ENCODE measurements at places on chromosomes 6 and 20.

- DNase-seq: no peak
Observed at GRCh38 chr6:108549741-108550140, 11.0 kb upstream of the FOXO3 start.

- no peak for DNase-seq
Observed at GRCh38 chr20:664151-664550, 11.2 kb upstream of the SRXN1 start.

DNA sequence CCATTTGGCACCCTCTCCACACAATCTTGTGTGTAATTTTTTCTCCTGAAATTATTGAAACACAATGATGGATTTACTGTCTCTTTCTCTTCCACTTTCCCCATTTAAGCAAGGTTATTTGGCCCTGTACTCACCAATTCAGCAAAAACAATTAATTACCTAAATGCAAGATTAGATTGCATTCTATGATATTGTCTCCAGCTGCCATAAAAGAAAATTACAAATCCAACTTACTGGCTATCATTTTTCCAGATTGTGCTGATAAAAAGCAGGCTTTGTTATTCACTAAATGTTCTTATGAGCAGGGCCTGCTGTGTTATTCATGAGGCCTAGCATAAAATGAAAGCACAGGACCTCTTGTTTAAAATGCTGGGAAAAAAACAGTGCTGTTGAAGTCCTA lies 95.8 kb upstream of the IRAK1BP1 start:
- DNase-seq: no peak

GRCh38 chr20:32485770-32486478 lies 99.2 kb downstream of the NOL4L start:
- no peak for DNase-seq

DNA sequence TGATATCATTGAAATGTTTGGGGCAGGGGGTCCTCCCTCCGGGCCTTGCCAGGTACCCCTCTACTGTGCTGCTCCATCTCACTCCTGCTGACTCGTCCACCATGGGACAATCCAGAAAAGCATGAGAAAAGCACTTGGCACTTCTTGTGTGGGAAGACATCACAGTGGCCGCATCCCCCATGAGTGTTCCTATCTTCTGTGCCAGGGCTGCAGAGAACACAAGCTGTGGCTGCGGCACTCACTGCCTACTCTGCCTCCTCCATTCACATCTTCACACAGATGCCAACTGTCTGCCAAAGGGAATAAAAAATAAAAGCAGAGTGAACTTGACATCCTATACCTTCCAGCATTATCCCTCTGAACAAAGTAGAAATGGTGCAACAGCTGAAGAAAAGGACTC lies 117.4 kb upstream of the PROKR2 start:
- no peak for DNase-seq

DNA sequence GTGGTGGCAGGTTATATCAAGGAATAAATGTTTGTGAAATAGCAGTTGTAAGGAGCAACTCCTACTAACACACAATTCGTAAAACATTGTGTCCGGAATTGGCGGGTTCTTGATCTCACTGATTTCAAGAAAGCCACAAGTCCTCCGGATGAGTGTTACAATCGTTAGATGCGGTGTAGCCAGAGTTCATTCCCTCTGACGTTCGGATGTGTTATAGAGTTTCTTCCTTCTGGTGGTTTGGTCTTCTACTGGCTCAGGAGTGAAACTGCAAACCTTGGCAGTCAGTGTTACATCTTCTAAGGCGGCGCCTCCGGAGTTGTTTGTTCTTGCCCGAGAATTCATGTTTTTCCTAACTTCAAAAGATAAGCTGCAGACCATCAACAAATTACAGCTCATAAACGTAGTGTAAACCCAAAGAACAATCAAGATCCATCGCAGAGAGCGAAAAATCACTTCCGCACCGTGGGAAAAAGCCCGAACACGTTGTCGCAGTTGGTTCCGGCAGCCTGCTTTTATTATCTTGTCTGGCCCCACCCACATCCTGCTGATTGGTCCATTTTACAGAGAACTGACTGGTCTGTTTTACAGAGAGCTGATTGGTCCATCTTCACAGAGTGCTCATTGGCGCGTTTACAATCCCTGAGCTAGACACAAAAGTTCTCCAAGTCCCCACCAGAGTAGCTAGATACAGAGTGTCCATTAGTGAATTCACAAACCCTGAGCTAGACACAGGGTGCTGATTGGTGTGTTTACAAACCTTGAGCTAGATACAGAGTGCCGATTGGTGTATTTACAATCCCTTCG lies 58.2 kb downstream of the TRIM27 start:
- DNase-seq: peak; percentile 55

DNA sequence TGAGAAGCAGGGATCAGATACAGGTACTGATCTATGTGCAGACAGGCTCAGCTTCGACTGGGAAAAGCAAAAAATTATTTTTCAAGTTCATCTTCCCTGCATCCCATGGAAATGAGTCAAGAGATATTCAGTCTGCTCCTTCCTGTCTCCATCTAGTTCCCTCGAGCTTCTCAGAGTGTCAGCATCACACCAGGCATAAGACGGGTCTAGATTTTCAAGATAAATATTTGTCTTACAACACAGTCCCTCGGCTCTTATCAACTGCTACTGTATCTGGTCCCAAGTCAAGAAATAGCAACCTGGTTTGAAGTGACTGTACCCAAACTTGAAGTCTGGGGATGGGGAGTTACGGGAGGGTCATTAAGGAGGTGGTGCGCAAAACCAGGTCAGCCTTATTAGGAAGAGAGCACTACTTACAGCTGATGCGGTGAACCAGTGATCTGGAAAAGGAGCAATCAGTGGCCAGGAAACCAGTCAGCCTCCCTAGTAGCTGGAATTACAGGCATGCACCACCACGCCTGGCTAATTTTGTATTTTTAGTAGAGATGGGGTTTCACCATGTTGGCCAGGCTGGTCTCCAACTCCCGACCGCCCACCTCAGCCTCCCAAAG lies 29.7 kb downstream of the ZMYND8 start:
- DNase-seq: peak; percentile 52

- no peak for DNase-seq
Observed at GRCh38 chr20:2136275-2136674, 34.6 kb downstream of the STK35 start.

DNA sequence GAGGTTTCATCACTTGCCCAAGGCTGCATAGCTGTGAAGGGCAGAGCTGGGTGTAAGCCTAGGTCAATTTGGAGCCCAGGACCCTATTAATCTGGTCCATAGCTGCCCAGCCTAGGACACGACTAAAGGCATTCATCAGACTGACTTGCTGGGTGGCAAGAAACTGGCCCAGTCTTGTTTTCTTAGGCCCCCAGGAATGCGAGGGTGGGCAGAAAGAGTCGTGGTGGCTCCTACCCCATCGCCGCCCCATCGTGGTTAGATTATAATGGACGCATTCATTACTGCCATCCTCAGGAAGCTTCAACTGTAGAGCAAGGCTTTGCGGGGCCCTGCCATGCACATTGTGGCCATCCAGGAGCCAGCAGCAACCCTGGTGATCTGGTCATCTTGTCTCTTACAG lies 16.1 kb downstream of the DYNLRB1 start:
- DNase-seq: no peak

GRCh38 chr20:35134880-35135279 lies 12.3 kb downstream of the EDEM2 start:
- DNase-seq: no peak

- no peak for DNase-seq
Observed at GRCh38 chr6:80003826-80004172, 650 bp upstream of the TTK start.

- no peak for DNase-seq
Observed at GRCh38 chr20:48631114-48632016, 196.4 kb downstream of the PREX1 start.

DNA sequence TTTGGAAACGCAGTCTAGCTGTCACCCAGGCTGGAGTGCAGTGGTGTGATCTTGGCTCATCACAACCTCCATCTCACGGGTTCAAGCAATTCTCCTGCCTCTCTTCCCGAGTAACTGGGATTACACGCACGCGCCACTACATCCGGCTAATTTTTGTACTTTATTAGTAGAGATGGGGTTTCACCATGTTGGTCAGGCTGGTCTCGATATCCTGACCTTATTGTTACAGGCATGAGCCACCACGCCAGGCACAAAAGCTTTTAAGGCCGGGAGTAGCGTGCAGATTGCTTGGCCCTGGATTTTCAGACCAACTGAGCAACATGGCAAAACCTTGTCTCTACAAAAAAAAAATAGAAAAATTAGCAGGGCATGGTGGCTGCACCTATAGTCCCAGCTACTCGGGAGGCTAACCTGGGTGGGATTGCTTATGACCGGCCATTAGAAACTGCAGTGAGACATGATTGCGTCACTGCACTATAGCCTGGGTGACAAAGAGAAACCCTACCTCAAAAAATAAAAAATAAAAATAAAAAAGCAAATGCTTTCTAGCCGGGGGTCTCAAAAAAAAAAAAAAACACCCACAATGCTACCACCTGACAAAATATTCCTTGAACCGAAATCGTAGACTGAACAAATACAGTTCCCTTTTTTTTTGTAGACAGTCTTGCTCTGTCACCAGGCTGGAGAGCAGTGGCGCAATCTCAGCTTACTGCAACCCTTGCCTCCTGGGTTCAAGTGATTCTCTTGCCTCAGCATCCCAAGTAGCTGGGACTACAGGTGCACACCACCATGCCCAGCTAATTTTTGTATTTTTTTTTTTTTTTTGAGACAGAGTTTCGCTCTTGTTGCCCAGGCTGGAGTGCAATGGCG lies 15.0 kb downstream of the RBM39 start:
- DNase-seq: no peak

GRCh38 chr6:169052462-169052861 lies 201.2 kb downstream of the THBS2 start:
- DNase-seq: no peak

DNA sequence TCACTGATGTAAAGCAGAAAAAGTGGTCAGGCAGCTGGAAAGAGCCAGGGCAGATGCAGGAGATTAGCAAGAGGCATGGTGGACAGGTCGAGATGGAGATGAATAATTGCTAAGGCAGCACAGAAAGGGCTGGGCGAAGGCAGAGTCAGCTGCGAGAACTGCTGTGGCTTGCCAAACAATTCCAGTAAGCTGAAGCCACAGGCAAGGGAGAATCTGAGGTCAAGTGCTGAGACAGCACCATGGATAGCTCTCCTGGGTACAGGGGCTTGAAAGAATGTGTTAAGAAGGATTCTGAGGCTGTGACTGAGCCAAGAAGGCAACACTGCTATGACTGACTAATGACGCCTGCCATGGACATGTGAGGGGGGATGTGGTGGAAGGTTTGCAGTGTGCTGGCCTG lies 220.8 kb upstream of the FOXA2 start:
- peak; percentile 67 for DNase-seq

DNA sequence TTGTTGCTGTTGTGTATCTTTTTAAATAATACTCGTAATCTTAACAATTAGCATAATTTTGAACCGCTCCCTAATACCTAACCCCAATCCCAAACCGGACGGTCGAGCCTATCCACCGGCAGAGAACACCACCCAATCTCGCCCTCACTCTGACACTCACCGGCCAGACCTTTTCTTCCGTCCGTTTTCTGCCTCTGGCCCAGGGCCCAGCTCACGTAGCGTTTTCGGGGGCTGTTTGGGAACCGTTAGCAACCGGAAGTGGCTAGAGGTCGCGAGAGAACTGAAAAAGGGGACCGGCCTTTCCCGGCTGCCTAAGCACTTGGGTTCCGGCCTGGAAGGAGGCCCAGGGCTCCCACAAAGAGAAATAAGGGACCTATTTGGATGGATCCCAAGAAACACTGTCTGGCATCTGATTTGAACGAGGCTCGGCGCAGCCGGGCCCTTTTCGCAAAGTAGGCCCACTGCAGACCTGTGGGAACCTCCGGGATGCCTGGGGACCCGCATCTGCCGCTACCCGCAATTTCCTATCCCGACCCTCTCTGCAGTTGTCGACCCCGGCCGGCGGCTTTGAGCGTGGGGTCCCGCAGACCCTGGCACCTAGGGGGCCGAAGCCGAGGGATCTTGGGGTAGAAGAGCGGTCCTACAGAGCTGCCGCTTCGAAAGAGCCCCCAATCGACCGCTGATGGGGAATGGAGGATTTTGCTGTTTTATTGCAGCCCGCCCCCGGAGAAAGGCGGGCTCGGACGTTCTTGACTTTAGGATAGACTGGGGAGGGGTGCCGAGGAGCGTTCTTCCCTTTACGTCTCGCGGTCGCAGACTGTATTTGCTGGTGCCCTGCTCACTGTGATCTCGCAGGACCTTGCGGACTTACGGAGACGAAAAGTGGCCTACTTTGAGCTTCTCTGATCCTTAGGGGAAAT lies 4.8 kb upstream of the ZKSCAN8 start:
- peak; percentile 92 for DNase-seq

GRCh38 chr6:53945765-53946407 lies 151.1 kb downstream of the LRRC1 start:
- no peak for DNase-seq

DNA sequence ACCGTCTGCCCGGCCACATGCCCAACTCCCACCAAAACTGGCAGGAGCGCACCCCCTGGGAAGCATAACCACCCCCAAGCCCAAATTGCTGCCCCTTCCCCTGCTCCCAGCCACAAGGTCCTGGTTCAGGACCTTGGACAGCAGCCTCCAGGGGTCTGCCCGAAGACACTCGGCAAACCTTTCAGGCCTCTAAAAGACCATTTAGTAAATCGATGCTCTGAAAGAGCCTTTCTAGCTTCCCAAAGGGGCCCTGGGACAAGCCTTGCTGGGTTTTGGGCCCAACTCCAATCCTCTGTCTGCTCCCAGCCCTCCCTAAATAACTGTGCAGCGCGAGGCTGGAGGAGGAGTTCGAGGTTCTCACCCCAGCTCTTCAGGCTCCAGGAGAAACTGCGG lies 30.5 kb downstream of the GRM4 start:
- DNase-seq: no peak

DNA sequence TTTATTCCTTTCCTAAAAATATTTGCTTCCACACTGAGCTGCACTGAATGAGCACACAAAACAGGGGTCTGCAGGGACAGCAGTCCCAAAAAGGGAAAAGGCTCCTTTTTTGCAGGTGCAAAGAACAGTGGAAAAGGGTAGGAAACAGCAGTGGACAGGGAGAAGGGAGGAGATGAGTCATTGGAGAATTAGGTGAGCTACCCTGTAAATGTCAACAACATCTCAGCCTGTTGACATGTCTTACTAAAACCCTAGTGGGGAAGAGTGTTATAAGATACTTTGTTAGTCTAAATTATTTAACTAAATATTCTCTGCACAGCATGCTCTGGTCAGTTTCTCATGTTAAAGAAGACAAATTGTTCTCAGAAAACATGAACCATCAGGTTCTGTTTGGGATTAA lies 151.5 kb upstream of the FBXL4 start:
- no peak for DNase-seq

DNA sequence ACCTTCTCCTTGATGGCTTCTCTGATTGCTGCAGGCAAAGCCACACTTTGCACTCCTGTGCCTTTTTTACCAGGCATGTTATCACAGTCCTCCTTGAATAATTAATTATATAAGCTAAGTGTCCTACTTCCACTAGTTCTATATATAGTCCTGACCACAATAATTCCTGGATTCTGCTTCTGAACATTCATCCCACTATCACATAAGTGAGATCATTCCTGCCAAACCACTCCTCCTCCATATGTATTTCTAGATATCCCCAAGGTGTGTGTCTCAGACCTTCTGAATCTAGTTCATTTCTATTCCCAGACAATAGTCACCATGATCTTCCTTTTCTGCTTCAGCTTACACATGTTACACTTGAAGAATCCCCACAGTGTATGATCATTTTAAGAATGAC lies 1237.5 kb upstream of the MAP3K7 start:
- no peak for DNase-seq

GRCh38 chr6:62492192-62492822 lies 206.3 kb upstream of the KHDRBS2 start:
- DNase-seq: no peak
